ENCODE measurements at places on chromosomes 7 and 10.

- DNase-seq = no peak
Observed at GRCh38 chr10:27949528-27950241, 49.2 kb downstream of the ODAD2 start.

DNA sequence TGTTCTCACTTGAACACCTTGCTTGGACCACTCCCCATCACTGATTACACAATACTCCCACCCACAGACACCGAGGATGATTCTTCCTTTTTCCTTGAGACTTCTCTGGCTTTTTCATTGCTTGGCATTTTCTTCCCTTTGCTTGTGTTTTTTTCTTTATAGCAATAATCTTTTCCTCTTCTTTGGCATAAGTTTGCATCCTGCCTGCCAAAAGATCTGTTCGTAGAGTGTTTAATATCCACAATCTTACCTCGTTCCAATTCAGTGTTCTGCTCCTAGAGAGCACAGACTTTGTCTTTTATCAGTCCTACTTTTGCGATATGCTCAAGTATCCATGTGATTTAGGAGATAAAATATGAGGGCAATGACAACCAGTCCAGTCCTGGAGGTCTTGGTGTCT lies 303.3 kb upstream of the CDC14C start:
- no peak for DNase-seq

- DNase-seq = no peak
Observed at GRCh38 chr10:107924458-107924857, 760.0 kb upstream of the SORCS1 start.

DNA sequence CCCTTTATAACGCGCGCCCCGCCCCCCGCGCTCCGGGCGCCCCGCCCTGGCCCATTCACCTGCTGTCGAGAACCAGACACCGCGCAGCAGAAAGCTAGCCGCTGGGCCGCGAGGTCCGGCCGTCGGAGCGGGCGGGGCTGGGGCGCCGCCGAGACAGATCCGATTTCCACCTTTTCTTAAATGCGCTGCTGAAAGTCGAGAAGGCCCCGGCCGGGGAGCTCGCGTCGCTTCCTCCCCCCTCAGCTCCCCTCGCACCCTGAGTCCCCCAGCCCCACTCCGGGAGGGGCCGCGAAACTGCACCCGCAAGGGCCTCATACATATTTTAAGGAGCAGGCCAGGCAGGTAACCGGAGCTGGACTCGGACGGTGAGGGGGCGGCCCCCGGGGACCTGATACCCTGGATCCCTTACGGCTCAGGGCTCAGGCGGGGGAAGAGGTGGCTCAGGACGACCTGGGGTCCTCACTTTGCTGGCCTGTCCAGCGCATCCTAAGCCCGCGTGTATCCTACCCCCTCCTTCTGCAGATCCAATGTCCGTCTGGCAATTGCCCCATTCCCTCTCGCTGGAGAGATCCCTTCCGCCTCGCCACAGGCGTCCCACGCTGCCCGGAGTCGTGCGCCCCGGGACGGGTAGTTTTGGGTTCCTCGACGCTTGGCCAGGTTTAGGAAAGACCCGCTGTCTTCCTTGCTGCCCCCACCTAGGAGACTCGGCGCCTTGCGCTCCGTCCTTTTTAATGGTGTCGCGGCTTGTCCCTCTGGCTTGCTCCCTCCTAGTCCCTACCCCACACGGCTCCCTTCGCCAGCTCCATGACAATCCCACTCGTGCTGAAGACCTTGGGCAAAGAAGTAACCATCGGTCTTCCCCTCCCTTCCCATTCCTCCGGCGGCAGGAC lies 170.6 kb downstream of the UBE2H start:
- no peak for DNase-seq

GRCh38 chr10:62635127-62635526 lies 169.4 kb upstream of the ADO start:
- no peak for DNase-seq

DNA sequence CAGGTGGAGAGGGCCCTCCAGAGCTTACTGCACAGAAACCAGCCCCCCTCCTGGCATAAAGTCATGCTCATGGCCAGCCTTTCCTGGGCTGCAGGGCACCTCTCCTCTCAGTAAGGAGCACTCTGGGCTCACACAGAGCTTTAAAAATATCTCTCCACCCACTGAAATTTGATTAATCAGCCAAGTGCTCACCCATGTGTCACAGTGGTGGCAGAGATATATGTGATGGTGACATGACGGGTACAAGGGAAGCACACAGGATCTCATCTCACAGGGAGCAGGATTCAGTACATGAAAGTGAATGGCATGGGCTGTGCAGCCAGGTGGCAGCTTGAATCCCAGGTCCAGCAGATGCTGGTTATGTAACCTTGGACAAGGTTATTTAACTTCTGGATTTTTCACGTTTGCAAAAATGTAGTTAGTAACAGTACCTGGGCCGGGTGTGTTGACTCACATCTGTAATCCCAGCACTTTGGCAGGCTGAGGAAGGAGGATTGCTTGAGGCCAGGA lies 144.8 kb downstream of the CALN1 start:
- DNase-seq = no peak

DNA sequence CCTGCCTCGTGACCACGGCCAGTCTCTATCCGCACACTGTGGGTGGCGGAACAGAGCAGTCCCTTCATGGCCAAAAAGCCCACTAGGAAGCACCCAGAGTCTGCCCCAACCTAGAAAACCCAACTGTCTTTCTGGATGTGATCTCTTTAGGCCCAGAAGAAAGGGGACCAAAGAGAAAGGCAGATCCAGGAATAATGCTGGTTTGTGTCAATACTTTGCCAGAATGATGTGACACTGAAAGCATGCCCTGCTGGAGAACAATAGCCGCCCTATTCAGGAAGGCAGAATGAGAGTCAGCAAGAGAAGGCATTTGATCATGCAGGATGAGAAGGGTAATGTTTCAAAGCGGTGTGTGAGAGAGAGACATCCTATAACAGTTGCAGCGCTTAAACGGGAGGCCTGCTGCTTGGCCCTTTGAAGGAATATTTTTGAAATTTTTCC lies 274.7 kb downstream of the USP6NL start:
- DNase-seq = no peak

- no peak for DNase-seq
Observed at GRCh38 chr10:70145166-70145665, 1.3 kb downstream of the TYSND1 start.

- DNase-seq = no peak
Observed at GRCh38 chr10:85262992-85263391, 934.6 kb downstream of the CCSER2 start.

GRCh38 chr10:132269266-132270230 lies 38.2 kb downstream of the STK32C start:
- DNase-seq = no peak

GRCh38 chr10:52533986-52534385 lies 219.9 kb downstream of the DKK1 start:
- DNase-seq = no peak

DNA sequence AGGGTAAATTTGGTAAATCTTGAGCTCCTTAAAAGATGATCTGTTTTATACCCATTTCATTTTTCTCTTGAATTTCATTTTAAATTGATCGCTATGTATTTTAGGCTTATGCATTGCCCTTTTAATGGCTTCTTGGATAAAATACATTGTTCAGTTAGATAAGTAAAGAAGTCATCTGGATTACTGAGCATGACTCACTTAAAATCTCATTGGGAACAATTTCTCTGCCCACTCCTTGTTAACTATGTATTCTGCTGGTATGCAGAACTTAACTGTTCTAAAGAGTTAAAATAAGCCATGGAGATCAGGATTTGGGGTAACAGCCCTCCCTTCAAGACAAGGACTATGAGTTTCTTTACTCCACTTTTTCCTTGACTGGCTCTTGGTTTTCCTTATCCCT lies 134.2 kb downstream of the SND1 start:
- no peak for DNase-seq

GRCh38 chr10:121804460-121804859 lies 123.4 kb downstream of the ATE1 start:
- DNase-seq = no peak

- no peak for DNase-seq
Observed at GRCh38 chr10:98676895-98677294, 230.2 kb upstream of the HPS1 start.

GRCh38 chr10:77405771-77406241 lies 231.8 kb downstream of the KCNMA1 start:
- DNase-seq = no peak

- DNase-seq = peak; percentile 66
Observed at GRCh38 chr7:134502463-134503371, 24.6 kb upstream of the AKR1B10 start.

DNA sequence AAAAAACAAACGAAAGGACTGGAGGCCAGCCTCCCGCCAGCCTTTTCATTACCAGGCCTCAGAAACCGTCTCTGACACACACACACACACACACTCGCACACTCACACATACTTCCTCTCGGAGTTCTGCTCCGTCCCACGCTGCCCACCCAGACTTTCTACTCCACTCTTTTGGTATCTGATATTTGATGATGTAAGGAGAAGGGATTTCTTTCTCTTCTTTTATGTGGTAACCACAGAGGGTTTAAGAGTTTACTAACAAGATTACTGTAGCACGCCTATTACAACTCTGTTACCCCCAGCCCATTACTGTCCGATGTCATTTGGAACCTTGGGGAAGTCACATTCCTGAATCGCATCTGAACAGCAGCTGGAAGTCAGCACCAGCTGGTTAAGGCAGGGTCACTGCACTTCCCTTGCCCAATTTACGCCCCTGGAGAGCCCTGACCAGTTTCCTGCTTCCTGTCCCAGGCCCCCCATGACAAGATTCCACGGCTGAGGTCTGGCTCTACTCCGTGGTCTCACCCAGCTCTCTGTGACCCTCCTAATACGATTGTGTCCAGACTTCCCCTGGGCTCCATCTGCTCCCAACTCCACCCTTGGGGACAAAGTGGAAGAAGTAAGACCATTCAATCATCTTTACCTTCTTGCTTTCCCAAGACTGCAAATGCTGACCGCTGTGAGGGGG lies 1.1 kb downstream of the DENND2A start:
- no peak for DNase-seq

GRCh38 chr7:126605553-126605952 lies 647.2 kb downstream of the GRM8 start:
- DNase-seq = no peak

DNA sequence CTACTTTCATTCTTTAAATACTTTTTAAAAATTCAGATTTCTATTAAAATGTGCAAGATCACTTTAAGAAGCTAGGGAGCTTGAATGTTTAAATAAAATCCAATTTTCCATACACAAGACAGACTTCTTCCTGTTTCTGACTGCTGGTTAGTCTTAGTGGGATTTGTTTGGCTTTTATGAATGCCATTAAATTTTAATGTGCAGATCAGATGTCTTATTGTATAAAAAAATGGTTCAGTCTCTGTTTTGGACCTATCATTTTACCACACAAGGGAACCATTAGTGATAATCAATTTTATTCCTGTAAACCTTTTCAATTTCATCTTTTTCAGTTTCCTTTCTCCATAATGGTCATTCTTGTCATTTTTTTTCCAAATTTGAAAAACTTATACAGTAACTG lies 63.2 kb downstream of the VCL start:
- no peak for DNase-seq

DNA sequence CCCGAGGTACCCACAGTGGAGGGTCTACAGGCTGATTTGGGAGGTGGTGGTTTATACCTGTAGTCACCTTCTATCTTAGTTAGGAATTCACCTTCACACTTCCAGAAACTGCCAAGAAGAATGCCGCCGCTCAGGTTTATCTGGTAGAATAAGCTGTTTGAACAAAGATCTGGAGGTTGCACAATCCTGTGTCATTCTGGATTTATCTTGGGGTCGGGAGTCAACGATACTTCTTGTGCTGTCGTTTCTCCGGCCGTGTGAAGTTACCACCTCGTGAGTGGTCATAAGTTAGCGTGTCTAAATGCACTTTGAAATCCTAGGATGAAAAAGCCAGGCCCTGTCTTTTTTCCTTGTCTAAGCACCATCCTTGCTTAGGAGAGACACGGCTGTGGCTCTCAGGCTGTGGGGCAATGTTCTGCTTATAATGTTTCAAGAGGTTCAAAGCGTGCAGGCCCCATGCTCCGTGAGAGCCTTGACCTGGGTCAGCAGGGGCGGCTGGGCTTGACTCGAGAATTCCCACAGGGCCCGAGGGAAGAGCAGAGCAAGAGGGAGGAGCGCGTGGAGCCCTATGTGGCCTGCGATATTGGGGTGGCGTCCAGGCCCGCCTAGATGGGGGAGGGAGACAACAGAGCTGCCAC lies 35.5 kb downstream of the GRIFIN start:
- no peak for DNase-seq

GRCh38 chr7:909358-910329 lies 33.3 kb downstream of the GET4 start:
- peak; percentile 73 for DNase-seq
